ENCODE measurements at places on chromosomes 3 and 15. TPM values are rescaled to one million over a fixed set of nuclear protein-coding genes. Genes with fewer than 3 reads are reported as not detected.

GRCh38 chr15:32893421-32893820 is 175.6 kb downstream of the GREM1 start:
- DNase-seq = no peak

- no peak for DNase-seq
Measured at GRCh38 chr3:165081183-165081582, 2.9 kb upstream of the SI start.

DNA sequence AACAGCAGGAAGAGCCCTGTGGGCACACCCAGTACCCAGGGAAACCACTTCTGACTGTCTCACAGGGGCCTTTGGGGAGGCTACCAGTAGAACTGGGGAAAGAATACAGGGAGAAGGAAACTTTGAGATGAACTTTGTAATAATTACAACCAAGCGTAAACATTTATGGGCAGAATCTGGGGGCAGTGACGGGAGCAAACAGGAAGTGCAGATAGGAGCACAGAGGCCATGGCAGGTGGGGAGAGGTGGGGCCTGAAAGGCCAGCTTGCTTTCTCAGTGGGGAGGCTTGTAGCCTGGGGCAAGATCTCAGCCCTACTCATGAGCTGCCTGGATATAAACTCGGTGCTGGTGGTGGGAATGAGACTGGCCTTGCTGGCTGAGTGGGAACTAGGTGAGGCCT is 209.8 kb downstream of the PLCH1 start:
- DNase-seq = no peak

- DNase-seq = no peak
Measured at GRCh38 chr3:149977386-149977785, 6.7 kb upstream of the PFN2 start.

DNA sequence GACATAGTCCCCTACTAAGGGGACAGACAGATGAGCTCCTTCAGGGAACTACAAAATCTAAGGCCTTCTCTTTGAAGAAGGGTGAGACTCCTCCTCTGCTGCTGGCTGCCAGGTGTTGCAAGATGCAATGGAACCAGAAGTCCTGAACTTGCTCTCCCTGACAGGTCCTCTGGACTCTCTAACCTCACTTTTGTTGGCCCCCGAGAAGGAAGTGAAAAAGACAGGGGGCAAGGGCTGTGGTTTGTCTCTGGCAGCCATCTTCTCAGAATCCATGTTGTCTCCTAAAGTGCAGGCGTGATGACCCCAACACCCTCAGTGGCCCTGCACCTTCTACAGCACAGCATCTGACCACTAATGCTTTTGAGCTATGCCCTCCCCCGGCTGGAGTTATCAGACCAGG is 292.5 kb downstream of the CHST2 start:
- DNase-seq = no peak

- no peak for DNase-seq
Measured at GRCh38 chr3:128176276-128176833, 23.1 kb downstream of the EEFSEC start.

- DNase-seq = no peak
Measured at GRCh38 chr15:66429117-66429516, 42.4 kb downstream of the MAP2K1 start.

- DNase-seq = peak; percentile 64
Measured at GRCh38 chr15:93036951-93037819, 51.8 kb downstream of the RGMA start.

DUOX1 gene
- 0.26 TPM for total RNA-seq

STAG1 gene
- 139 TPM for total RNA-seq
